ENCODE measurements at places on chromosomes 7 and 10.

DNA sequence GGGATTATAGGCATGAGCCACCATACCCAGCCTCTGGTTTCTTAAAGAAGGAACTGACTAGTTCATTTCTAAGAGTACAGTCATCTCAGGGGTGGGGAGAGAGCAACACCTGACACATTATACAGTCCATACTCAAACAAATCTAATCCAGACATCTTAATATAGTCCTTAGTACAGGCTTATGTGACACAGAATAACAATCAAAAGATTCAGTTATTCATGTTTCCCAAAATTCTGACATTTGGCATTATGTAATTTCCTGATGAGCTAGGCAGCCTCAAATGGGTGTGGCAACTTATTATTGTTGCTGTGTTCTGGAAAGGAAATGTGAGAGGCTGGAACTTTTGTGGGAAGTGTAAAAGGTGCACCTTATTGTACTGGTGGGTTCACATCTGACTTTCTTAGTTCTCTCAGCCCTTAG is 116.3 kb downstream of the WDFY4 start:
- ATAC-seq = no peak

- no peak for ATAC-seq
These were observed 334.9 kb upstream of the KMT2E start for GRCh38 chr7:104679085-104679484.

- ATAC-seq = peak; percentile 77
These were observed 30.2 kb upstream of the EZH2 start for GRCh38 chr7:148914208-148914777.

- ATAC-seq = no peak
These were observed 619 bp upstream of the HOXA6 start for GRCh38 chr7:27148031-27148755.

- no peak for ATAC-seq
These were observed 513.0 kb upstream of the TEX47 start for GRCh38 chr7:89308535-89308934.

DNA sequence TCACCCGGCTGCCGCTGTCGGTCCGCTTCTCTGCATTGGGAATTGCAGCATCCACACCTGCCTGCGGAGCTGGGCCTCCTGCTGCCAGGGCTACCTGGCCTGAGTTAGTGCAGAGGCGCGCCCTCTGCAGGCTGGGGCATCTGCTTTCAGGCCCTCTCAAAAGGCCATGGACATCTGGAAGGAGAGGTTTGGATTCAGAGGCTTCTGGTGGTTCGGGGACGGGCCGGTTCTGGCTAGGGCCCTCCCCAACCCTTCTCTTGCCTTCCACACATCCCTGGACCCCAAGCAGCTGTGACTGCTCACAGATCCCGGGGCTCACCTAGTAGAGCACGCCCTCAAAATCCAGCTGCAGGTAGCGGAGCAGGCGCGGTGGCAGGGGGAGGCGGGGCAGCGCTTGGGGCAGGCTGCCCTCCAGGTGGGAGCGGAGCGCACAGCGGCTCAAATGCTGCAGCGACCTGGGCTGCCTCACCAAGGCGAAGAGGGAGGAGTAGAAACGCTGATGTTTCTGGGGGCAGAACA is 8.4 kb upstream of the GBX1 start:
- ATAC-seq = no peak

GRCh38 chr10:61097026-61097425 is 153.0 kb upstream of the RHOBTB1 start:
- no peak for ATAC-seq

GRCh38 chr10:28765641-28766040 is 88.3 kb downstream of the BAMBI start:
- ATAC-seq = no peak

GRCh38 chr7:17405786-17406185 is 107.3 kb downstream of the AHR start:
- no peak for ATAC-seq

GRCh38 chr10:71372882-71373495 is 23.7 kb upstream of the CDH23 start:
- ATAC-seq = peak; percentile 69

GRCh38 chr7:45240273-45240771 is 82.7 kb downstream of the RAMP3 start:
- ATAC-seq = no peak

- ATAC-seq = peak; percentile 92
These were observed at the start of gene ECHDC3 for GRCh38 chr10:11742009-11742778. TSS of gene ECHDC3 (plus strand) at chr10:11742382. CDS start at chr10:11742577, 195 bp downstream.

DNA sequence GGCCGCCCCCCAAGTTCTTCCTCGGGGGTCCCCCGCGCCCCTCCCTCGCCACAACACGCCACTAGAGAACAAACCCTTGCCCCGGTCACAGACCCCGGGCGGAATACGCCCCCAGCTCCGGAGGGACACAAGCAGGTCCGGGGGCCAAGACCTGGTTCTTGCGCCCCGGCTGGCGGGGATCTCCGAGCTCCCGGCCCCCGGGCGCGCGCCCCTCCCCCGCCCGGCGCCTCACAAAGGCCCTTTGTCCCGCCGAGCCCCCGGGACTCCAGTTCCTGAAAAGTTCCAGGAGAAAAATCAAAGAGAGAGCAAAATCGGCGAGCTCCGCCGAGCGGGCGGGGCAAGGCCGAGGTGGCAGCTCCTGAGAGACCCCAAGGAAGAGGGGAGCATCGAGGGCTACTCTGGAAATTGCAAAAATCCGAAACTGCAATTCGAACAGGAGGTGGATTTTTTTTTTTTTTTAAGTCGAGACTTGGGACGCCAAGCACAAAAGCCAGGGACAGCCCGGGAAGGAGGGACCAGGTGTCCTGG is 4.0 kb downstream of the TNRC18 start:
- no peak for ATAC-seq

DNA sequence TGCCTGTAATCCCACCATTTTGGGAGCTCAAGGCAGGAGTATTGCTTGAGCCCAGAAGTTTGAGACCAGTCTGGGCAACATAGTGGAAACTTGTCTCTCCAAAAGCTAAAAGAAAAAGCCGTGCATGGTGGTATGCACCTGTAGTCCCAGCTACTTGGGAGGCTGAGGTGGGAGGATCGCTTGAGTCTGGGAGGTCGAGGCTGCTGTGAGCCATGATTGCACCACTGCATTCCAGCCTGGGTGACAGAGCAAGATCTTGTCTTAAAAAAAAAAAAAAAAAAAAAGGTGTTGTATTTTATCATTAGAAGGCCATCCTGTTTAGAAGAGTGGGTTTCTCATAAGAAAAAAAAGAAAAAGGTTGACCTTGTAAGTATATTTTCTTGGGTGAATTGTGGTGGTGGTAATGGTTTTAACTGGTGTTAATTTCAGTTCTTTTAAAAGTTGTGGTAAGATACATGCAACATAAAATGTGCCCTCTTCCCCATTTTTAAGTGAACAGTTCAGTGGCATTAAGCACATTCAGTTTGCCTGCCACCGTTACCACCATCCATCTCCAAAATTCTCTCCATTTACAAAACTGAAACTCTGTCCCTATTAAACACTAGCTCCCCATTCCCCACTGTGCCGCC is 34.7 kb downstream of the GRIFIN start:
- no peak for ATAC-seq

DNA sequence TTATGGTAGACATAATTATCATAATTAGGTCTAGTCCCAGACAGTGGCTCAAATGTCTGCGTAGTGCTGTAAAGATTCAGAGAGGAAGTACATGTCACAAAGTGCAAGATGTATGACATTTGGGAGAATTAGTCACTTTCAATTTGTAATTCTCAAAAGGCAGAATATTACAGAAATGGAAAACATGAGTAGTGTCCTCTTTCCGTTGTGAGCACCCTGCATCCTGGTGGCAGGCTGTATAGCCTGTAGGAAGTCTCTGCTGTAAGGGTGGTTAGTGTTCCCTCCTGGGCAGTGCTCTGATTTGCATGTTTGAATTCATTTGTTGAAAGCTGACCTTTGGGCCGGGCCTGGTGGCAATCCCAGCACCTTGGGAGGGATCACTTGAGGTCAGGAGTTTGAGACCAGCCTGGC is 17.0 kb downstream of the CDK14 start:
- peak; percentile 99 for ATAC-seq

GRCh38 chr10:96747734-96748550 is 27.6 kb upstream of the PIK3AP1 start:
- peak; percentile 97 for ATAC-seq

DNA sequence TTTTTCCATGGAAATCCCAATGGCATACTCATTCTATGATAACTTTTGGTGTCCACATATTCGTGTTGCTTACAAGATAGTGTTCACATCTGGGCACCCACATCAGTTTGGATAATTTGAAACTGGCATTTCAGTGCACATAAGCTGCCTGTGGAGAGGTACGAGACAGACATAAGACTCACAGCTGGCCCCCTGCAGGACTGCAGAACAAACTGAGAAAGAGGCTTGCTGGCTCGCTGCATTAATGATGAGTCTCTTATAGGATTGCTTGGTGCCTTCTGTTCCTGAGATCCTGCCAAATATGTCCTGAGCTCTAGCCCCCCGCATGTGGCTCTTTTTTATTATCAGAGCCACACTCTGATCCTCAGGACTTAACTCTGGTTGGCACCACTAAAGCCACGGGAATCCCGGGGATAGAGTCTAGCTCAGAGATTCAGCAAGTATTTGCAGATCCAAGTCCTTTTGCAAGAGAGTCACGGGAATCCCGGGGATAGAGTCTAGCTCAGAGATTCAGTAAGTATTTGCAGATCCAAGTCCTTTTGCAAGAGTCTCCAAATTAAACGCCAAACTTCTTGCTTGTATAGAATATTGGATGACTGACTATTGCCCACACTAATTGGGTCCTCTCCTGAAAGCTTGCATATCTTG is 34.0 kb upstream of the JCAD start:
- no peak for ATAC-seq

DNA sequence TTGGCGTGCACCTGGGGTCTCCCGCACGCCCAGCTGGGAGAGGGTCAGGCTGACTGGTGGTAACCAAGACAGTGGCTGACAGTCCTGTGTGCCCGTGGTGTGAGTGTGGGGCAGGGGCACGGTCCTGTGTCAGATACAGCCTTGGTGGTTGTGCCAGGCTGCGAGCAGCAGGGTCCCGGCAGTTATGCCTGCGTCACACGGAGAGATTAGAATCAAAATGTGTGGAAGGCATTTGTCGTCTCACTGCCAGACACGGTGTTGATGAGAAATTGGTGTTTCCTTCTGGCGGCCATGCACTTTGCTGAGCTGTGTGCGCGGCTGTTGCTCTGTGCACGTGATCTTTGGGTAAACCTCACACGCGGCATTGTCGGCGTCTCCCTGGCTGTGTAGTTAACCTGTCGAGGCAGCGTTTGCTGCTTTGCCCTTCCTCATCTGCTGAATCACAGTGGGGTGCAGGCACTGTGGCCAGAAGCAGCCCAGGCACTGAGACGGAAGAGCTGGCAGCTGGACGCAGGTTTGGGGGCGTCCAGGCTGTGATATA is 87.7 kb downstream of the NKX6-2 start:
- ATAC-seq = no peak

DNA sequence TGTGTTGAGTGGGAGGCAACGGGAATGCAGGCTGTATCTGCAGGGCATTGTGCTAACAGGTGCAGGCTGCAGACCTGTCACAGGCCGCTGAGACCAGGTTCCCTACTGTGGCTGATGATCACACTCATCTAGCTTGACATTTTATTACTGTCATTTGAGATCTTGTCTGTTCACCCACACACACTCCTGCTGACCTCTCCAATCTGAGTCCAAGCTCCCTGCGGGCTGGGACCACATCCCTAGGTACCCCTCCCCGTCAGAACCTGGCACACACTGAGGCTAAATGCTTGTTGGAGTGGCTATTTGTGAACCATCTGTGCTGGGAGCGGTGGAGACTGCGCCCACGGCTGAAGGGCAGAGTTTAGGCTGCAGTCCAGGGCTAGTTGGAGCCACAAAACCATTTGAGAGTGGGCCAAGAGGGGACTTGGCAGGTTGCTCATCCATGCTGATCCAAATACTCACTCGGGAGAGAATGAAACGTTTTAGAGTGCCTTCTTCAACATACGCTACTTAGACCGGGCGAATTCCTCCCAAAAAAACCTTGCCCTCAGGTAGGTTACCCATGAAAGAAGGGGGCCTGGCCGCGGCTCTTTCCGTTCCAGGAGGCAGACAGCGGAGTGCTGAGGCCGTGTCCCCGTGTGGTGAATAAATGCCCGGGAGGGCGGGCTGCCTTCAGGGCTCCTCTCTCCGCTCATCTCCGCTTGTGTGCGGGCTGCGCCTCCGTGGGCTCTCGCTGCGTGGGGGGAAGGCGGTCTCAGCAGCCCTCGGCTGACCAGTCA is 164.4 kb downstream of the RGS10 start:
- no peak for ATAC-seq

DNA sequence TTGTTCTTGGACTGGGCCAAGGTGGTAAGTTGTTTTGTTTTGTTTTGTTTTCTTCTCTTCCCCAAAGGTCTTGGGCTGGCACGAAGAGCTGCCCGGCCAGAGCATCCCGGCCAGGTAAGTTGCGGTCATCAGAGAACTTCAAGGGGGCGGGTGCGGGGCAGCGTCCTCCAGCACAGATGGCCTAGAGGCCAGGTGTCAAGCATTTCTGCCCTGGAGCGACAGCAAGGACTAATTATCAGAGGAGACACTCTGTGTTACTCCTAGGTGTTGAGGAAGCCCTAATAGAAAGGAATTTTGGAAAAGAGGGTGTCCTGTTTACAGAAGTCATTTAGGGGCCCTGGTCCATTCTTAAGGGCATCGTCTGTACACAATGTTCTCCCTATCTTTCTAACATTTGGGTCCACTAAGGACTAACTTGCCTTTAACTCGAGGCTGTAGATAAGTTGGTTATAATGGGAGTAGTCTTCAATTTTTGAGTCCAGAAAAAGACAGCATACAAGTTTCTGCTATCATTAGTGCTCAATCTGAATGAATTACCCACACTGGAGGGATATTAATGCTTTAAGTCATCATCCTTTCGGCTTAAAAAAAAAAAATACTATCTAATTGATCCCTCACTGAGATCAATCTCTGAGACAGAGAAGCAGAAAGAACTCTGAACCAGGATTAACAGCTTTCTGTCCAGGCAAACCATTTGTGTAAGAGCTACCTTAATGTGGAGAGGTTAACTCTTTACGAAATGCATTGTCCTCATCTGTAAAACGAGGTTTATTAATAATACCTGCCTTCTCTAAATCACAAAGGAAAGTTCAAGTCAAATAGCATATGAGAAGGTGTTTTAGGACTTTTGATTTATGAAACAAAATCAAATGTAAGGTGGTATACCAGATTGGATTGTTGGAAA is 1.5 kb downstream of the ITGB8 start:
- no peak for ATAC-seq

- no peak for ATAC-seq
These were observed 464.4 kb upstream of the AKR1E2 start for GRCh38 chr10:4361581-4361980.

DNA sequence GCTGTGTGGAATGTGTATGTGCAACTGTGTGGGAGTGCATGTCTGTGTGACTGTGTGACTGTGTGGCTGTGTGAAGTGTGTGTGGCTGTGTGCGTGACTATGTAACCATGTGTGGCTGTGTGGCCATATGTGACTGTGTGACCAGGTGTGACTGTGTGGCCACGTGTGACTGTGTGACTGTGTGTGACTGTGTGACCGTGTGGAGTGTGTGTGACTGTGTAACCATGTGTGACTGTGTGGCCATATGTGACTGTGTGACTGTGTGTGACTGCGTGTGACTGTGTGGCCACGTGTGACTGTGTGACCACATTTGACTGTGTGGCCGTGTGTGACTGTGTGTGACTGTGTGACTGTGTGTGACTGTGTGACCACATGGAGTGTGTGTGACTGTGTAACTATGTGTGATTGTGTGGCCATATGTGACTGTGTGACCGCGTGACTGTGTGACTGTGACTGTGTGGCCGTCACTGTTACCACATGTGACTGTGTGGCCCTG is 502.9 kb downstream of the DNAJB6 start:
- ATAC-seq = no peak

- ATAC-seq = peak; percentile 97
These were observed 79.8 kb downstream of the ABI1 start for GRCh38 chr10:26780793-26781601.

GRCh38 chr7:75718390-75719031 is 20.2 kb downstream of the HIP1 start:
- no peak for ATAC-seq

GRCh38 chr7:2182461-2182860 is 50.3 kb downstream of the MAD1L1 start:
- peak; percentile 87 for ATAC-seq
